ENCODE measurements at places on chromosomes 12 and 14.
A peak's percentile ranks its signal among the peaks of the same experiment; 100 is the strongest.

DNA sequence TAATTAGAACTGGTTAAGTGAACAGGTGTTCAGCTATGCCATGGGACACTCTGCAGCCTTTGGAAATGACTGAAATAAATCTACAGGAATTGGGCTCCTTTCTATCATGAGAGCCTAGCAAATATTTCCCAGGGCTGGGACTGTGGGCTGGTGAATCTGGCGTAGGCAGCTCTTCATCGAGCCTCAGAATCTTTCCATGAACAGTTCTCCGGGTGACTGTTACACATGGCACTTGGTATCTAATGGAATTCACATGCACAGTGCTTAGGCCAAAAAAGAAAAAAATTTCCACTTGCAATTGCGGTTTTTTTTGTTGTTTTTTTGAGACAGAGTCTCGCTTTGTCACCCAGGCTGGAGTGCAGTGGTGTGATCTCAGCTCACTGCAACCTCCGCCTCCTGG lies 32.1 kb downstream of the PRKAB1 start:
- DNase-seq: no peak

DNA sequence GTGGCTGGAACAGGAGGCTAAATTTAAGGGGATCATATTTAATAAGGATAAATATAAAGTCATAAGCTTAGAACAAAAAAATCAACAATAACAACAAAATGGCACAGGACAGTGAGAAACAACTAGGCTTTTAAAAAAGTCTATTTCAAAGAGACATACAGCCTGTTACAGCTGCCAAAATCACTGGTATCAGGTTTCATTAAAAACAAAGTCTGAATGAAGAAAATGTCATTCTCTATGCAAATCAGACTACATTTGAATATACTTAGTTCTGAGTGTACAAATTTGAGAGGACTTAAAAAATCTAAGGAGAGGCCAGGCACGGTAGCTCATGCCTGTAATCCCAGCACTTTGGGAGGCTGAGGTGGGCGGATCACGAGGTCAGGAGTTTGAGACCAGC lies 44.0 kb downstream of the TFCP2 start:
- peak; percentile 18 for DNase-seq

DNA sequence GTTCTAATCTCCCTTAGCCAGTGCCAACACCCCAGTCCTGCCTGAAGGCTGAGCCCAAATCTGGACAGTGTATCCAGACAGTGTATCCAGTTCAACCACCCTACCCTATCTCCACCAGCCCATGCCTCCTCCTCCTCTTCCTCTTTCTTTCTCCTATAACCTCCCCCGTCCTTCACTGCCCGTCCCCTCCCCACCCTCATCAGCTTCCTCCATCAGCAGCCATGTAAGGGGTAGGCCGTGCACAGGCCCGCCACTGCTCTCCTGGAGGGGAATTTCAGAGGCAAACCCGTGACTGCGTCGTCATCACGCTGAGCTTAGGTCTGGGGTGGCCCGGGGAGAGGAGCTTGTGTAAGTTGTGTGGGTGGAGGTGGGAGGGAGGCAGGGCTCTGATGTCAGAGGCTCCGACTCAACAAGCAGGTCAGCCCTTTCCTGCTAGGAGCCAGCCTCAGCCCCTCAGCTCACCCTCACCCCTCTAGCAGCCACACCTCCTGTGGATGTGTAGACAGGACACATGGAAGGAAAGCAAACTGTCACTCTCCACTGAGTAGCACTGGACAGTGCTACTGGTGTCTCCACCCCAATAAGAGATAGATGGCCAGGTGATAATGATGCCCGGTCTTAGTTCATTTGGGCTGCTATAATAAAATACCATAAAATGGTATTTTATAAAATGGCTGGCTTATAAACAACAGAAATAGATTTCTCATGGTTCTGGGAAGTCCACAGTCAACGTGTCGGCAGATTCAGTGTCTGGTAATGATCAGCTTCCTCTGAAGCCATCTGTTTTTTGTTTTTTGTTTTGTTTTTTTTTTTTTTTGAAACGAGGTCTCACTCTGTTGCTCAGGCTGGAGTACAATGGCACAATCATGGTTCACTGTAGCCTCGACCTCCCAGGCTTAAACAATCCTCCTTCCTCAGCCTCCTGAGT lies 50.5 kb downstream of the IRF2BPL start:
- no peak for DNase-seq

DNA sequence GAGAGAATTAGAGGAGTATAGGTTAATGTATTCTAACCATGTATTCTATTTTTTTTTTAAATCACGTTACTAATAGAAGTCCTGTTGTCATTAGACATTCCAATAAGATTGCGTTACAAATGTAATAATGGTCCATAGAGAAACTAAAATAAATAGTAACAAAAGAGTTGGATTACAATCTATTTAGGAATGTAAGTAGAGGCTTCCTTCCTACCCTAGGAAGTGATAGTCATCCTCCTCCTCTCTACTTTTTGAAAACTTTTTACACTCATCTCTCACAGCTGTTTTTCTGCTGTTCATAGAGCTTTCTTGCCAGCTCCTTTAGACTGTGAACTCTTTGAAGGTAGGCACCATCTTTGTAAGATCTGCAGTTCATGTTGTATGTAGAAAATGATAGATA lies 23.6 kb downstream of the TRHDE start:
- DNase-seq: no peak

- DNase-seq: no peak
These were observed 1262.2 kb downstream of the TMEM121 start for GRCh38 chr14:106788534-106788933.

- DNase-seq: no peak
These were observed 45.5 kb upstream of the SELPLG start for GRCh38 chr12:108679106-108679681.

DNA sequence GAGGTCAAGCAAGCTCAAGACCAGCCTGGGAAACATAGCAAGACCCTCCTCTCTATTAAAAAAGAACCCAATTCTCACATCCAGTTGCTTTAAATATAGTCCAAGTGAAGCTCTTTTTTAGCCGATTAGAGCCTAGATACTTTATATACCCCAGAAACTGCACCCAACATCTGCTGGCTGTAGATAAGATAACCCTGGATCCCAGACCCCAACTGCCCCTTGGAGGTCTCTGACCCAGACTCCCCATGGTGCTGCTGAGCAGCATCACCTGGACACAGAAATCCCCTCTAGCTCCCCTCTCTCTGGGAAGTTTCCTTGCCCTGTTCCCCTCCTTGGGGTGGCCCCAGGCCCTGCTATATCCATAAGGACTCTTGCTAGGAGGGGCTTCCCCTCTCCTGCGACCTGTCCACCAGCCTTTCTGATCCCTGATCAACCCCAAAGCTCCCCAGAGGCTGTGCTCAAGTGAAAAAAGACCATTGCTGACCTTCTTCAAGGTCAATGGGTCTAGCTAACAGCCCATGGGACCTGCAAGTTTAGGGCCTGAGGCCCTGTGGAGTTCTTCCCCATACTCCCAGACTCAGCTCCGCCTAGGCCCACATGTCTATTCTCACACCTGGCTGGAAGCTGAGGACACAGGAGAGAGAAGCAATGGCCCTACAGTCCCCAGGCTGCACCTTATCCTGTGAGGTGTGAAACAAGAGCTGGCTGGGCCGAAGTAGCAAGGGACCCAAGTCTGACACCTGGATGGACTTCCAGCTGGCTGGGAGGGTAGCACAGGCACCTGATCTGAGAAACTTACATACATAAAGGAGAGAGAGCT lies 56.2 kb downstream of the ARL6IP4 start:
- no peak for DNase-seq

- DNase-seq: no peak
These were observed 59.1 kb downstream of the TTLL5 start for GRCh38 chr14:75720116-75720515.

- DNase-seq: no peak
These were observed 472.0 kb upstream of the TBX3 start for GRCh38 chr12:115155665-115156645.

DNA sequence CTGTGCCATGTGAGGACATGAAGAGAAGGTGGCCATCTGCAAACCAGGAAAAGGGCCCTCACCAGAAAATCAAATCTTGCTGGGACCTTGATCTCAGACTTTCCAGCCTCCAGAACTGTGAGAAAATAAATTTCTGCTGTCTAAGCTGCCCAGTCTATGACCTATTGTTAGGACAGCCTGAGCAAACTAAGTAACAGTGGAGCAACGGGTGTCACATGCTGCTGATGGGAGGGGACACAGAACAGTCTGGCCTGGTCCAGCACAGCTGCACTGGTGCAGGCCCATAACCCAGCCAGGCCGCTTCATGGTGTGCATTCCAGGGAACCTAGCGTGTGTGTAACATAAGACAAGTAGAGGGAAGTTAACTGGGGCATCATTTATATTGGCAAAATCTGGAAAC lies 42.1 kb downstream of the GRIP1 start:
- DNase-seq: peak; percentile 19

DNA sequence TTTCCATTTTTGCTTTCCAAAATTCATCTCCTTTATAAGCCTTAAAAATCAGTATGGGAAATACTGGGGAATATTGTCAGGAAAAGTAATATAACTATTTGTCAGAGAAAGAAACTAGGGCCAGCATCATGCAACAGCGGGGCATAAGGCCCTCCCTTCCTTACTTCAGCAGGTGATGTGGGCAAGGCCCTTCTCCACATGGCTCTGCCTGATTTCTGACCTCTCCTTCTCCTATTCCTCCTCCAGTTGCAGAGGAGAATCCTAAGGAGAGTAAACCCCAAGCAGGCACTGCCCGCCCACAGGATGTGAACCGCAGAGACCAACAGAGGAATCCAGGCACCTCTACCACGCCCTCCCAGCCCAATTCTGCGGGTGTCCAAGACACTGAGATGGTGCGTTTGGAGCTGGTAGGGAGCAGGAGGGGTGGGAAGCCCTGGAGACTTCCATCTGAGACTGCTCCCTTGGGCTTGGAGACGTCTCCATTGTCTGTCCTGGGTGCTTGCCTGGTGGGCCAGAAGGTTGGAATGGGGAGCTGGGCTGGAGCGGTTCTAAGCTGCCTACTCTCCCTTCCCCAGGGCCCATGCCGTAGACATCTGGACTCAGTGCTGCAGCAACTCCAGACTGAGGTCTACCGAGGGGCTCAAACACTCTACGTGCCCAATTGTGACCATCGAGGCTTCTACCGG lies 2.7 kb upstream of the SOAT2 start:
- no peak for DNase-seq

- DNase-seq: no peak
These were observed 16.6 kb upstream of the IFI27L2 start for GRCh38 chr14:94145902-94146527.

- no peak for DNase-seq
These were observed 20.0 kb downstream of the SLCO1B3 start for GRCh38 chr12:20830456-20830855.

GRCh38 chr12:92928421-92928961 lies 604 bp downstream of the EEA1 start:
- DNase-seq: peak; percentile 27

GRCh38 chr12:125206711-125207110 lies 141.5 kb downstream of the AACS start:
- DNase-seq: no peak

- DNase-seq: no peak
These were observed 838.6 kb downstream of the RPS29 start for GRCh38 chr14:48747561-48748089.

DNA sequence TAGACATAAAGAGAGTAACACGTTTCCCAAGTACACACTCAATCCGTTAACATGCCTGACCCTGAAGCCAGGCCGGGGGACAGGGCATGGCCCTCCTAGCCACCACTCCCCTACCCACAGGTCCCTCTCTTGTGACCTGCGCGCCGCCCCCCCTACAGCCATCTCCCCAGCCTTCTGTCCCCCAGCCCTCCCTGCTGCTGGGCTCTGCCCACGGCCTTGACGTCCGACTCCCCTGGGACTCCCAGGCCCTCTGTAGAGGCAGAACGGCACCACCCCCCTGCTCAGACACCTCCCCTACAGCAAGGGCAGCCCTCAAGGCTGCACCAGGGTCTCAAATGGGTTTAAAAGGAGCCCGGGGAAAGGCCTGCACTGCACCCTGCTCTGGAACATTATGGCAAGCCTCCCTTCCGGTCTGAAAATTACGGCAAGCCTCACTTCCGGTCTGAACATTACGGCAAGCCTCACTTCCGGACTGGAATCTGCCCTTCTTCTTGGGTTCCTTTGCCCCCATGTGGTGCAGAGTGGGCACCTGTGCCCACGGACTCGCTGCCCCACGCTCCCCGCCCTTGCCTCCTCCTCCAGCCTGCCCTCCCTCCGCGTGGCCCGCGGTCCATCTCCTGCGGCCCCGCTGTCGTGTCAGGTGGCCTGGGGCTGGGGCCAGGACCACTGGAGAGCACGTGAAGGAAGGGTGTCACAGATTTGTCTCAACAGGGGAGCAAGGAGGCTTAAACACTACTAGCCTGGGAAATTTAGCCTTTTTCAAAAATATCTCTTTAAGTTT lies 77.6 kb downstream of the MOK start:
- no peak for DNase-seq

DNA sequence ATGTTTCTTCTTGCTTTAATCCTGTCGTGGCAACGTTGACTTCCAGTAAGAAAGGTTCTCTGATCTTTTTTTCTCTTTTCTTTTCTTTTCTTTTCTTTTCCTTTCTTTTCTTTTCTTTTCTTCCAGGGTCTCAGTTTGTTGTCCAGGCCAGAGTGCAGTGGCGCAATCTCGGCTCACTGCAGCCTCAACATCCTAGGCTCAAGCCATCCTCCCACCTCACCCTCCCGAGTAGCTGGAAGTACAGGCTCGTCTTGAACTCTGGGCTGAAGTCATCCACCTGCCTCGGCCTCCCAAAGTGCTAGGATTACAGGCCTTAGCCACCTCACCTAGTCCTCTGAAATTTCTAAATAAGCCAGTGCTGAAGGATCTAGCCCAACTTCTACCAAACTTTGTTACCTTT lies 1.3 kb upstream of the MAP3K9 start:
- DNase-seq: no peak

DNA sequence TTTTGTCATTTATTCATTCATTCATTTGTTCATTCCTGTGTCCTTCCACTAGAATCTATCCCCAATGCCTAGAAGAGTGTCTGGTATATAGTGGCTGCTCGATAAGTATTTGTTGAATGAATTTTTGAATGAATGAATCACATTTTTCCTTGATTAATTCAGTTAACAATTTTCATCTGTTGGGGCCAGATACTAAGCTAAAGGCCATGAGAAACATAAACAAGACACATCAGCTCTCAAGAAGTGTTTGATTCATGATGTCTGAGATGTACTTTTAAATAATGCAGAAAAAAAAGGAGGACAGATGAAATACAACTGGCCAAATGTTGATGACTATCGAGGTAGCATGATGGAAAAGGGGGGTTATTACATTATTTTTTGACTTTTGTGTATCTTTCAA lies 48.1 kb upstream of the TMED10 start:
- no peak for DNase-seq

DNA sequence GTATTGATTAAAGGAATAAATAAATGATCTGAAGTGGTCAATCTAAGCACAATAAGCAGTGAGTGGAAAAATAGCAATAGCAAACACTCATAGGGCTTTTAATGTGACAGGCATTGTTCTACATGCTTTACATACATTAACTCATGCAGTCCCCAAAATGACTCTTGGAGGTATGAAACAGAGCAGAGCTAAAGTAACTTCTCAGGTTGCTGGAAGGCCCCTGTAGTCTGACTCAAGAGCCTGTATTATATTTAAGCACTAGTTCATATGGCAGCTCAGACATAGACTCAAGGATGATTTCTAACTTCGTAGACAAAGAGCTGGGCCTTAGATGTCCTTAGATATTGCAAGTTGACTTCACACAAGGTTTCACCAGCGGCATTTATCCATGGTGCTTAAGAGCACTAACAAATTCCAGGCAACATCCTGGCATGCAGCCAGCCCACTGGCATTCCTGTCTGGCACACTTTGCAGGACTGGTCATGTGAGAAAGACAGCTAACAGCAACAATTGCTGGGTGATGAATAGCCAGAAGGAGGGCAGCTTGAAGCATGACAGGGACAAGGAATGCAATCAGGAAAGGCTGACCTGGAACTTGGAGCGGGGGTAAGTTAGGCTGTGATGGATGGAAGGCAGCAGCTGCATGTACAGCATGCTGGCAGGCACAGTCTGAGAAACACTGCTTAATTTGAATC lies 22.9 kb upstream of the KTN1 start:
- peak; percentile 94 for DNase-seq
